Right lung (tissue), 10 donors: ENCODE measurements at places on chromosomes 7 and 10. TPM values are rescaled to one million over a fixed set of nuclear protein-coding genes. Genes with fewer than 3 reads are reported as not detected.
A peak's percentile ranks its signal among the peaks of the same experiment; 100 is the strongest.

LIPM gene
- 0.09 TPM for polyA plus RNA-seq

CALCR gene
- not detected for polyA plus RNA-seq

ADIRF gene
- 8.2 TPM for polyA plus RNA-seq

CALHM3 gene
- not detected for polyA plus RNA-seq

C10orf90 gene
- polyA plus RNA-seq, result 13.0 TPM

SMKR1 gene
- polyA plus RNA-seq, result 0.59 TPM

NPSR1 gene
- polyA plus RNA-seq, result not detected

GRCh38 chr7:47836503-47837202, 111.6 kb downstream of the PKD1L1 start:
- DNase-seq, result no peak

DNA sequence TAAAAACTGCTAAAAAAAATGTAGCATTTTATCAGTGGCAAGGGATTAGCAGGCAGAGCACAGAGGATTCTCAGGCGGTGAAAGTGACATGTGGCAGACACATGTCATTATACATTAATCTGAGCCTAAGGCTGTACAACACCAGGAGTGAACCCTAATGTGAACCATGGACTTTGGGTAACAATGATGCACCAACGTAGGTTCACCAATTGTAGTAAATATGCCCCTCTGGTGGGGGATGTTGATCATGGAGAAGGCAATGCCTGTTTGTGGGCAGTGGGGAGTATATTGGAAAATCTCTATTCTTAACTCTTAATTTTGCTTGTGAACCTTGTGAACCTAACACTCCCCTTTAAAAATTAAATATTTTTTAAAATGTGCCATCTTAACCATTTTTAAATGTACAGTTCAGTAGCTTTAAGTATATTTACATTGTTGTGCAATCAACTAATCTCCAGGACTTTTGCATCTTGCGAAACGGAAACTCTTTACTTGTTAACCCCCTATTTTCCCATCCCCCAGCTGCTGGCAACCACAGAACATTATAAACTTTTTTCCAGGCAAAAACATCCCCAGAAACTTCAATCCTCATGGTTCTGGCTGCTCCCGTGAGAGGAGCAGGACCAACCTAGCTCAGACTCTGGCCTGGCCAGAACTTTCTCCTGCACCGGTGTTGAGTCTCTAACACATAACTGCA, 29.9 kb downstream of the LRRC20 start:
- peak; percentile 69 for DNase-seq

- DNase-seq, result no peak
Observed at GRCh38 chr7:158303121-158303520, 284.5 kb downstream of the PTPRN2 start.

GRCh38 chr7:140696024-140696679, 356 bp upstream of the NDUFB2 start:
- DNase-seq, result no peak

- no peak for DNase-seq
Observed at GRCh38 chr7:70756789-70757188, 375.2 kb upstream of the GALNT17 start.

- DNase-seq, result no peak
Observed at GRCh38 chr10:84290235-84290634, 38.2 kb upstream of the CCSER2 start.

GRCh38 chr10:132906836-132907235, 35.5 kb downstream of the CFAP46 start:
- no peak for DNase-seq

GRCh38 chr10:58585435-58585834, 72.8 kb downstream of the BICC1 start:
- DNase-seq, result no peak

- no peak for DNase-seq
Observed at GRCh38 chr10:61475449-61475873, 22.3 kb upstream of the TMEM26 start.

DNA sequence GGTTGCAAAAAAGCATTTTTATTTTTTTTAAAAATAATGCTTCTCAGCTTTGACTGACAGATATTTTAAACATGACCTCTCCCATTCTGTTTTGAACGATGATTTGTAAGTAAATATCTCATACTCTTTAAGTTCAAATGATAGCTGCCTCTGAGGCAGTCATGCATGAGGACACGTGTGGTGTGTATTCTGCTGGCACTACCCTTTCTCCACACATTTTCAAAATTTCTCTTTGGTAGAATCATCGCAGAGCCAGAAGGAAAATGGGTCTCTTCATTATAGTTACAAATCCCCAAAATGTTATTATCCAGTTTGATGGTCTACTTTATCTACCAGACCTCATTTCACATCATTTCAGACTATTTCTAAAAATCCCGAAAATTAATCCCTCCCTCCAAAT, 55.1 kb downstream of the FZD1 start:
- no peak for DNase-seq

DNA sequence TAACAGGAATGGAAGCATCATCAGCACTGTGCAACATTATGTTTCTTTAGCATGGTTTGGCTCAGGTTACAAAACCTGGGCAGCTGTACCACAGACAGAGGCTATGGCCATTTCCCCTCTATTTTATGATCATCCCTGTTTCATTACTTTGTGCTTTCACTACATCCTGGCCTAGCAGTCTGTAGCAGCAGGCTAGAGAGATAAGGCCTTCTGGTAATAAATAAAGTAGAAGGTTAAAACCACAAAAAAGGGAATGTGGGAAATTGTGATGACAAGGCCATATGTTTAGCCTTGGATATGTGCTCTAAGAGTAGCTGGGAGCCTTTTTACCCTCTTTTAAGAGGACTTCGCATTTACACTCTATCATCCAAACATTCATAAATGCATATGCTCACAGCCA, 266.2 kb upstream of the PHF14 start:
- DNase-seq, result no peak

DNA sequence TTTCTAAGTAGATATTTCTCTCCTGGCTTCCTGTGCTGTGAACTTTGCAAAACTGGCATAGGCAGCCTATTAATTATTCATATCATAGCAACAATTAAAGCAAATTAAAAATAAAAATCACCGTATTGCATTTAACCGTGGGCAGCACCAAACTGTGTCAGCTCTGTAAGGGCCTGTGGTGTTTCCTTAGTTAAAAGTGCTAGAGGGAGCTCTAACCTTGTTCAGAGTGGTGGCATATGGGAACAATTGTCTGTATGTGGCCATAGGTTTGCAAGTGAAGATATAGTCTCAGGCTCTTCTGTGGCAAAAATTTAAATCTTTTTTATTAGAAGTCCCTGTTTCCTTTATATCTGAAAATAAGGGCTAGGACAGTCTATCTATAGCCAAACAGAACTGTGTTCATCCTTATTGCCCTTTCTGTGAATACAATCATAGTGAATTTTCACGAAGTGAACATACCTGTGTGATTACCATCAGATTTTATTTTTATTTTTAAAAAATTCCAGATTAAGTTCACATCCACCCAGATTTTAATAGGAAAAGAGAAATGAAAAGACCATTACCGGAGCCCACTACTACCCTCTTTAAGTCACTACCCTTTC, 92.6 kb downstream of the POLL start:
- DNase-seq, result no peak

DNA sequence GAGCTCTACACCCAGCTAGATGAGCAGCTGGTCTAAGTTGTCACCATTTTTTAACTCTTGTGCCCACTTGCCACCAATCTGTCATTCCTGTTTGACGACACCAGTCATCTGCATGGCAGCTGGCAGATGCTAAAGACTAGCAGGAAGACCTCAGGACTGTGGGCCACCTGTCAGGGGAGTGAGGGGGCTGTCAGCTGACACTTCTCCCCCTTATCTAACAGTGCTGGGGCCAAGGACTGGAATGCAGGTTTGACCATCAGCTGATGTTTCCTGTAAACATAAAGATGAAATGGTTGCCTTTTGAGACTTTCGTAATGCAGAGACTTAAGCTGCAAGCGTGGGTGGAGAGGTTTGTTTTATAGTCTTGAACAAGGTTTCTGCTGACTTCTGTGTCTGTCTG, 93.5 kb downstream of the WNT2 start:
- no peak for DNase-seq

GRCh38 chr7:89232-90019, 102.9 kb upstream of the FAM20C start:
- DNase-seq, result no peak

- no peak for DNase-seq
Observed at GRCh38 chr7:43439631-43440401, 143.1 kb upstream of the STK17A start.

GRCh38 chr10:89384474-89385340, 6.9 kb downstream of the IFIT1B start:
- no peak for DNase-seq

DNA sequence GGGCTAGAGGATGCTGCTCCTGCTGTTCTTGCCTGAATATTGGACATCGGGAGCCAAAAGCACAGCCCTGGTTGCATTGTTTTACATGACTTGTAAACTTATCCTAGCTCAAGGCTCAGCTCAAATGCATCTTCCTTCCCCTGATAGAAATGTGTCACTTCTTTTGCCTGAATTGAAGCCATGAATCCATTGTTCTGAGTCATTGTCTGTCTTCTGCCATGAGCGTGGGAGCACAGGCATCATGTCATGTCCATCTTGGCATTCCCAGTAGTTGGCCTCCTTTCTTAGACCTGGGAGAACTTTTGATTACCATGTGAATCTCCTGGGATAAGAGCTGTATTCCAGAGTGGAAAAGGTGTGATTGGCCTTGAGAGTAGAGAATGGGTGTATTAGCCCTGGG, 54.1 kb upstream of the OPN4 start:
- DNase-seq, result no peak

DNA sequence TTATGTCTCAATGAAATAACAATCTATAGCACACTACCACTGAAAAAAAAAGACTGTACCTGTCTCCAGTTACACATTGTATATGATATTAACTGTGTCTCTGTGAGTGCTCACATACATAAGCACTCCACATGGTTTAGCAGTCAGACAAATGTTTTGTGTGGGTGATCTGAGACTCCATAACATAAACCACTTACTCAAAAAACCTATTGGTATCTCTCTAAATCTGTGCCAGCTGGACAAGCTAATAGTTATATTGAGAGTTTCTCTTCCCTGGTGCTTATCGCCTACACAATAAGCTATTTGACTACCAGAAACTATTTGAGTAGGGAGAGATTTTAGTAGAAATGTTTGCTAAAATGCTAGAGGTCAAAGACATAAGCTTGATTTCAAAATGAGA, 190.1 kb upstream of the AGR3 start:
- no peak for DNase-seq

GRCh38 chr7:18536486-18536885, 40.9 kb downstream of the HDAC9 start:
- DNase-seq, result no peak

DNA sequence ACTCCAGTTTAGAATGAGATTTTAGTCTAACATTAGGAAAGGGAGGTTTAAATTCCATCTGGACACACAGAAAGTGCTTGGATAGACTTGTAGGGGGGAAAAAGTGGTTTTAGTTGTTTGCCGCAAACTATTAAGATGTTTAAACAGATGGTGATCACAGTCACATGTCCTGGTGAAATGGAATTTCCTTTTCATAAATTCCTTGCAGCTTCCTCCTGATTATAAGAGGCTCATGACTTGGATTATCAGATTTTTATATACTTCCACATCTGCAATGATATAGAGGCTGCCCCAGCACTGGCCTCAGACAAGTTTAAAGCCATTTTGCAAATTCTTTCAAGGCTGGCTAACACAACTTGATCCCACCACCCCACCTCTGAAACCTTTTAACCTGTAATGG, 106.4 kb upstream of the ARMC3 start:
- no peak for DNase-seq

DNA sequence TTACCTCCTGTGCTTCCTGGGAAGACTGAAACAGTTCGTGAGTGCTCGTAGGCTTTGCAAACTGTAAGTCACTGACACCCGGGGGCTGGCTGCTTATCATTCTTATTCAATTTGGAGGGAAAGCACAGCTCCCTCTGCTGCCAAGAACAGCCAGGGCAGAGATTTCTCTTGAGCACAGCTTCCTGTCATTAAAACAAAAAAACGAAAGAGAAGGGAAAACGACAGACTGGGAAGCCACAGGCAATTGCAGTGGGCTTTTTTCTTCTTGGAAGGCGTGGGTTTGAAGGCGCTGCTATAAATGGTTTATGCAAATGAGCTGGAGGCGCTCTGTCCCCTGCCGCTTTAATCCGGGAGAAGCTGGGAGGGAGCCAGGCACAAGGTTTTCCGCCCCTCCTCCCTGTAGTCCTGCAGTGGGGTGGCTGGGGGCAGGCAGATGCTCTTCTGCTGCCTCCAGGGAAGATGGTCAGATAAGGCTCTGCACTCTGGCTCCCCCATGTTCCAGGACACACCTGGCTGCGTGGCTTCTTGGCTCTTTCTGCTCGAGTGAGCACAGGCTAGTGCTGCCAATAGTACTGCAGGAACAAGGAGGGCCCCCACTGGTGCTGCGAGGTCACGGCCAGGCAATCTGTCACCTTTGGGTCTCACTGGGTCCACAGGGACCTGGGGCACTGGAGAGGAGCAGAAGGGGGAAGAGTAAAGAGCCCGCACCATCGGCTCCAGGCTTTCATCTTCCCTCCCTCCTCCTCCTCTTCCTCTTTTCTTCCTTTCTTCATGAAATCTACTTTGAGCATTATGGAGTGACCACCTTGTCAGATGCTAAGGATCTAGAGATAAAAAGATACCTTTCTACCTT, 49.5 kb downstream of the NEURL1 start:
- DNase-seq, result peak; percentile 38

- peak; percentile 36 for DNase-seq
Observed at GRCh38 chr10:128268015-128268722, 141.9 kb upstream of the MKI67 start.

DNA sequence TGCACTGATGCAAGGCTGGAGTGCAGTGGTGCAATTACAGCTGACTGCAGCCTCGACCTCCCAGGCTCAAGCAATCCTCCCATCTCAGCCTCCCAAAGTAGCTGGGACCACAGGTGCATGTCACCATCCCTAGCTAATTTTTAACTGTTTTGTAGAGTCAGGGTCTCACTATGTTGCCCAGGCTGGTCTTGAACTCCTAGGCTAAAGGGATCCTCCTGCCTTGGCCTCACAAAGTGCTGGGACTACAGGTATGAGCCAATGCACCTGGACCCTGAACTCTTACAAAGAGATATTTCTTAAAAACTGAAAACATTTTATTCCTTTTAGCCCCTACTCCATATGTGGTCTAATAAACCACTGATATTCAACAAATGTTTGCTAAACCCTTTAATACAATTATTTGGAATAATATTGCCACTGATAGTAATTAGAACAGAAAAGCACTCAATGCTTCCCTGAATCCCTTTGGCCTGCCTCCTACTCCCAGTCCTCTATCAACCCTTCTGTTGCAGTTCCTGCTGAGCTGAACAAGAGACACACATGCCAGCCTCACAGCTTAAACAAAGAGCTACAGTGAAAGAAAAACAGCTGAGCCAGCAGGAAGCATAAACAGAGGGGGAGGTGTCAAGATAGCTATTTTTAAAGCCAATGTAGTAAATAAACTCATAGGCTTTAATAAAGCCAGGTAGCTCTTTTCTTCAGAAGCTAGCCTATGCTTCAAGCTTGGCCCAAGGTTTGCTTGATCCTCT, 7.0 kb upstream of the GNAI1 start:
- no peak for DNase-seq
